HuH-7 (cell line): ENCODE measurements at places on chromosomes 5 and 9.

GRCh38 chr9:95409650-95410426 lies 92.3 kb upstream of the FANCC start:
- DNase-seq = peak; percentile 25

GRCh38 chr9:28678097-28678496 lies 1104.8 kb upstream of the C9orf72 start:
- DNase-seq = no peak

- no peak for DNase-seq
Measured at GRCh38 chr5:149415066-149415967, 36.2 kb upstream of the IL17B start.

- DNase-seq = no peak
Measured at GRCh38 chr5:117888688-117889087, 1099.7 kb downstream of the DTWD2 start.

DNA sequence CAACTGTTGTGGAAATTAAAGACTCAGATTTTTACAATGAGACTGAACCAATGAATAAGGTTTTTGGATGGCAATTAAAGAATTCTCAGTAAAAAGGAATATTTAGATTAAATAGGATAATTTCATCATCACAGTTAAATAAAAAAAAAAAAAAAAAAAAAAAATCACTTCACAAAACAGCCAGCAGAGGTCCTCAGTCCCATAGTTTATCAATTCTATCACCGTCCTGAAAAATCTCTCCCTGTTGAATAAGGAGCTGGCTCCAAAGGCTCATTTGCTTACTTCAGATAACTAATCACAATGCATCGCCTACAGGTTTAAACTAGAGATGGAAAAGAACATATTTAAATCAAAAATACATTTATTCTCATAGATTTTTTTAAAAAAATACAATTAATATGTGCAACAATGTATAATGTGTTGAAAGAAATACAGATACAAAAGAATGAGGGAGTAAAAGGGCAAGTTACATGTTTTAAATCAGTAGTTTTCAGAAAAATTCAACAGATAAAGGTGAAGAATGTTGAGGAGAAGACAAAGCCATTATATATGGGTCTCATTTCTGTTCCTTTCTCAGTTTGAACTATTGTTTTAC lies 175.8 kb upstream of the CHD1 start:
- no peak for DNase-seq

DNA sequence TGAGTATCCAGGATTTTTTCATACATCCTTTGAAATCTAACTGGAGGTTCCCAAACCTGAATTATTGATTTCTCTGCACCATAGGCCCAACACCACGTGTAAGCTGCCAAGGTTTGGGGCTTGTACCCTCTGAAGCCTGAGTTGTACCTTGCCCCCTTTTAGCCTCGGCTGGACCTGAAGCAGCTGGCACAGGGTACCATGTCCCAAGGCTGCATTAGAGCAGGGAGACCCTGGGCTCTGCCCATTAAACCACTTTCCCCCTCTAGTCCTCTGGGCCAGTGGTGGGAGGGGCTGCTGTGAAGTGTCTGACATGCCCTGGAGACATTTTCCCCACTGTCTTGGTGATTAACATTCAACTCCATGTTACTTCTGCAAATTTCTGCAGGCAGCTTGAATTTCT lies 532.9 kb upstream of the NUDT12 start:
- DNase-seq = no peak

GRCh38 chr5:32147959-32148358 lies 26.2 kb downstream of the GOLPH3 start:
- DNase-seq = peak; percentile 38

GRCh38 chr5:160480652-160481051 lies 59.0 kb downstream of the PTTG1 start:
- DNase-seq = peak; percentile 42

DNA sequence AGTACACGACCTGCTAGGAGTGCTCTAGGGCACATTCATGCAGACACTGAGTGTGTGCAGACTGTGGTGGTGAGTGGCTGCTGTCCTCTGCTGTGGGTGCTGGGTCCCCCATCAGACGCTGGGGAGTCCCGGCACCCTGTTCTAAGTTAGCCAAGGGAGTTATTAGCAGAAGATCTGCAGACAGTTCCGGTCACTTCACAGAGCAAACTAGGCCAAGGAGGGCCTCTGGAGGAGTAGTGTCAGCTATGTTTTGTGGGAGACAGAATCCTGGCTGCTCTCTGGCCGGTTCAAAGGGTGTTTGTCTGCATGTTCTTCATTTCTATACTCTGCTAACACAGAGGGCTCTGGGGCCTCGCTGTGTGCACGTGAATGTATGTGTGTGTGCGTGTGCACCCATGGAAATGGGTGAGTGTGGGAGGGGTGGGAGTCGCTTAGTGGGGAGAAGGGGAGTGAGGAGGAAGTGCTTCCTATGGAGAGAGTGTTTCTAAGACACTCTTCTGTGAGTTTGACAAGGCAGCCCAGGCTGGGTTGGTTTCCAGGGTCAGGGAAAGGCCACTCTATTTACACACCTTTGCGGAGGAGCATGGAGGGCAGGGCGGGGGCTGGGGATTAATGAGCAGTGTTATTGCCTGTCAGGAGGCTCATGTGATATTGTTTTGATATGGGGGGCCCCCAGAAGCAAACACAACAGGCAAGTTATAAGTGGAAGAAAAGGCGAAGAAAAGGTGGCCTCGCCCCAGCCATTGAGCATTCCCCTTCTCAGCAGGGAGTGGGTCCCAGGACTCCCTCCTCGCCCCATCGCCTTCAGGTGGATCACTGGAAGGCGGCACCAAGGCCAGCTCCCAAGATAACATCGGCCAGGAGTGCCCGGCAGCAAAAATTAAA lies 68.9 kb downstream of the MACROH2A1 start:
- no peak for DNase-seq

GRCh38 chr5:54658010-54658409 lies 140.5 kb downstream of the SNX18 start:
- no peak for DNase-seq

DNA sequence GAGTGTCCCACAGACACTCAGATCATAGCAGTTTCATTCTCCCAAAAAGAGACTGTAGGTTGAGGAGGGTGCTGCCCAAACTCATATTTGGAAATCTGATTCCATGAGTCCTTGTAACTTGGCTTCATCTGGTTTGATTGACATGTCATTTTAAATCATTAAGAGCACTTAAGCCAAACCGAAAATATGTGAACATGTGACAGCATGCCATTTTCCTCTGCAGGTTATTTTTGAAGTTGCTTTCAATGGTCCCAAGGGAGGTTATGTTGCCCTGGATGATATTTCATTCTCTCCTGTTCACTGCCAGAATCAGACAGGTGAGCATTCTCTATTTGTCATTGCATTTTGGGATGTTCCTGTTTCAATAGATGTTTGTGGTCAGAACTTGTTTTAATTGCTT lies 87.6 kb downstream of the MAMDC2 start:
- no peak for DNase-seq

GRCh38 chr5:68287976-68288706 lies 72.6 kb downstream of the PIK3R1 start:
- DNase-seq = peak; percentile 58

GRCh38 chr9:130041648-130042405 lies 1.2 kb downstream of the FNBP1 start:
- DNase-seq = peak; percentile 44
